Dermis blood vessel endothelial cell (primary cell): ENCODE measurements at places on chromosomes 3 and 15. TPM values are rescaled to one million over a fixed set of nuclear protein-coding genes. Genes with fewer than 3 reads are reported as not detected.

Gene SLC22A14
- 0.17 TPM in 1 of 2 replicates, not detected in the other for total RNA-seq

Gene SLC27A2
- 5.1 and 7.1 TPM in 2 replicates for total RNA-seq

Gene PLA2G4F
- not detected in 2 replicates for total RNA-seq

Gene FILIP1L
- 22.0 and 42.7 TPM in 2 replicates for total RNA-seq

Gene PDZRN3
- total RNA-seq = under 0.01 and 0.23 TPM in 2 replicates

Gene THRB
- total RNA-seq = 0.23 and 0.34 TPM in 2 replicates

Gene CCR1
- total RNA-seq = not detected in 2 replicates

Gene CTXN2
- total RNA-seq = not detected in 2 replicates

Gene MST1R
- total RNA-seq = 0.34 and 0.65 TPM in 2 replicates

Gene OR5K2
- total RNA-seq = not detected in 2 replicates

Gene SLC22A13
- 0.17 and 0.19 TPM in 2 replicates for total RNA-seq

Gene EXD1
- not detected in 2 replicates for total RNA-seq

Gene HDC
- not detected in 2 replicates for total RNA-seq

Gene CYP1A2
- total RNA-seq = not detected in 2 replicates

Gene PLCB2
- under 0.01 and 0.05 TPM in 2 replicates for total RNA-seq

Gene CPEB1
- not detected in 2 replicates for total RNA-seq

Gene SH3GL3
- not detected in 2 replicates for total RNA-seq

Gene WDR93
- not detected in 2 replicates for total RNA-seq

Gene ARPC4
- 210 and 309 TPM in 2 replicates for total RNA-seq

Gene C2CD4A
- 1.5 and 2.7 TPM in 2 replicates for total RNA-seq

Gene SNURF
- total RNA-seq = 5.0 and 7.5 TPM in 2 replicates

Gene PLSCR5
- total RNA-seq = not detected in 2 replicates

Gene POTEB2
- total RNA-seq = not detected in 2 replicates

Gene RTP3
- total RNA-seq = not detected in 2 replicates

Gene ZBTB47
- total RNA-seq = 13.9 and 19.6 TPM in 2 replicates

Gene CISH
- 0.37 and 0.51 TPM in 2 replicates for total RNA-seq

Gene ACVR2B
- total RNA-seq = 4.2 and 7.3 TPM in 2 replicates

Gene CHRFAM7A
- 0.51 and 1.5 TPM in 2 replicates for total RNA-seq

Gene ARL14
- not detected in 2 replicates for total RNA-seq

Gene RGMA
- 0.34 and 0.47 TPM in 2 replicates for total RNA-seq

Gene CPLX3
- not detected in 2 replicates for total RNA-seq

Gene PPP1R14D
- total RNA-seq = not detected in 2 replicates

Gene ZIC1
- total RNA-seq = under 0.01 TPM in 1 of 2 replicates, not detected in the other

Gene FOXP1
- 70.8 and 72.3 TPM in 2 replicates for total RNA-seq

Gene AMT
- total RNA-seq = 0.28 and 0.68 TPM in 2 replicates

Gene SATB1
- 12.1 and 20.1 TPM in 2 replicates for total RNA-seq

Gene NKIRAS1
- total RNA-seq = 6.0 and 6.8 TPM in 2 replicates

Gene LSMEM2
- not detected in 2 replicates for total RNA-seq

Gene SAMMSON
- not detected in 2 replicates for total RNA-seq

Gene RAB8B
- total RNA-seq = 81.5 and 95.7 TPM in 2 replicates

Gene PLA2G4E
- total RNA-seq = not detected in 2 replicates

Gene HACL1
- total RNA-seq = 29.6 and 34.0 TPM in 2 replicates

Gene LRRN1
- total RNA-seq = not detected in 2 replicates

Gene ACAN
- 0.23 and 1.2 TPM in 2 replicates for total RNA-seq

Gene THPO
- not detected in 2 replicates for total RNA-seq

Gene CFAP100
- total RNA-seq = not detected in 2 replicates

Gene NECTIN3
- total RNA-seq = 57.7 and 106 TPM in 2 replicates

Gene FBXL2
- total RNA-seq = 23.1 and 25.4 TPM in 2 replicates

Gene GOLGA6L4
- 1.7 and 2.0 TPM in 2 replicates for total RNA-seq

Gene UBR1
- 31.2 and 35.6 TPM in 2 replicates for total RNA-seq

Gene NPAP1
- total RNA-seq = not detected in 2 replicates

Gene CA12
- total RNA-seq = 0.68 and 0.79 TPM in 2 replicates

Gene UBAP1L
- 1.6 and 2.7 TPM in 2 replicates for total RNA-seq

Gene SRGAP3
- total RNA-seq = 3.4 and 7.1 TPM in 2 replicates

Gene CCR5
- not detected in 2 replicates for total RNA-seq

Gene LTF
- 0.51 and 0.93 TPM in 2 replicates for total RNA-seq
